ENCODE measurements at places on chromosomes 3 and 15.

GRCh38 chr3:194617143-194617671, 16.0 kb downstream of the TMEM44 start:
- DNase-seq: no peak

DNA sequence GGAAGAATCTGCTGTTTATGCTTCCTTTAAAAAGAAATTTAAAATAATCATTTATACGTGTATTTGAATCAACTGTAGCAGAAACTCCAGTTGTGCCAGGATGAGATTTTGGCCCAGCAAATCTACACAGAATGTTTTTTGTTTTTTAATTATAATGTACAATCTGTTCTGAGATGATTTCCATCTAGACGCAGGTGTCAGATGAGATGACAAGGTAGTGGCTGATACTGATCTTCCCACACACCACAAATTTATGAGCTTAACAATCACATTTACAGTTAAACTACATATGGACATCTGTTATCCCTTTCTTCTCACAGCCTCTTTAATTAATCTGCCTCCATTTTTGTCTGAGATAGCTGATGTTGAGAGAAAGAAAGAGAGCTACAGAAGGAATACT, 23.6 kb downstream of the DCLK3 start:
- no peak for DNase-seq

GRCh38 chr3:83033133-83033532, 1271.7 kb upstream of the GBE1 start:
- no peak for DNase-seq

GRCh38 chr3:53174346-53175250, 13.6 kb downstream of the PRKCD start:
- DNase-seq: no peak

GRCh38 chr3:151584566-151584965, 123.7 kb upstream of the IGSF10 start:
- DNase-seq: no peak

GRCh38 chr3:156359368-156359767, 195.5 kb downstream of the SSR3 start:
- no peak for DNase-seq

GRCh38 chr3:176740906-176741663, 456.2 kb downstream of the TBL1XR1 start:
- no peak for DNase-seq

GRCh38 chr3:149377408-149378364, at the start of gene TM4SF1:
Gene TM4SF1, minus strand, starts transcription at chr3:149377649. Its CDS starts 102 bp downstream, at chr3:149377547.
- no peak for DNase-seq

DNA sequence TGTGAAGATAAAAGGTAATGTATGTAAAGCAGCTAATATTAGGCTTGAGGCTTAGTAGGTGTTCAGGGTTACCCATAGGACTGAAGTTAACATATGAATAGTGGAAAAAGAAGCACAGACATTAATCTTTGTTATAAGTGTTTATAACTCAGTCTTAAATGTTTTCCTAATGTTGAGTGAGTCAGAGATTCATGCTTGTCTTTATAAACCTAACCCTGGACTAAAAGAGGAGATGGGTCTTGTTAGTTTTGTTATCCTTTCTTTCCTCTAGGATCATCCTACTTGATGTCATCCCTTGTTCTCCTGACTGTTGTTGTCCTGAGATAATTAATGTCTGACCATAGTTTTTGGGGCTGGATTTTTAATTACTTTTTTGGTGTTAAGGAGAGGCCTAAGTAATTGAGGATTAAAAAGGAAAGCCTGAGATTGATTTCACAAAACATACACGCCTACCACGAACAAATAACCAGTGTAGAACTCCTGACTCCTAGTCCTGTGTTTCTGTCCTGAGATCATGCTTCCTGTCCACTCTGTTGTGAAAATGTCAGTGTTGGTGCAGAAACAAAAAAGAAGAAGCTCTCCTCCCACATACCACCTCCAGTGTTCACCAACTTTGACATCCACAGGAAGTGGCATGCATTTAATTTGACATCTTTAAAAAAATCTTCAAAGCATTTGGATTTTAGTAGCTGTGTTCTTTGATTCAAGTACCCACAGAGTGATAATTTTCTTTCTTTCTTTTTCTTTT, 8.4 kb downstream of the MITF start:
- no peak for DNase-seq

- DNase-seq: no peak
These were observed 99.4 kb upstream of the UBE2E2 start for GRCh38 chr3:23103764-23104163.

DNA sequence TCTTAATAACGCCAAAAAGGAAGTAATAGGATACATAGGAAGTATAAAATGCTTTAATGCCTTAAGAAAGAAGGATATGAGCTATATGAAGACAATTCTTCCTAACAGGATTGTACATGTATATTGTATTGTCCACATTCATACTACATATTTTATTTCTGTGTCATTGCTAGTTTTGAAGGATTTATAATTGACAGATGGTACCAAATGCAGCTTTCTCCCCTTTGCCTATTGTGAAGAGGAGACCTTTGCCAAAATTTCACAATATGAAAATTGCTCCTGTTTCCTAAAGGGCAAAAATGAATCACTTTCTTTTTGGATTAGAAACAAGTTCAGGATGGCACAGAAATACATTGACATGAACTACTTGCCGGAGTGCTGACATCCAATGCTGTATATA, 34.8 kb upstream of the EOMES start:
- DNase-seq: no peak

DNA sequence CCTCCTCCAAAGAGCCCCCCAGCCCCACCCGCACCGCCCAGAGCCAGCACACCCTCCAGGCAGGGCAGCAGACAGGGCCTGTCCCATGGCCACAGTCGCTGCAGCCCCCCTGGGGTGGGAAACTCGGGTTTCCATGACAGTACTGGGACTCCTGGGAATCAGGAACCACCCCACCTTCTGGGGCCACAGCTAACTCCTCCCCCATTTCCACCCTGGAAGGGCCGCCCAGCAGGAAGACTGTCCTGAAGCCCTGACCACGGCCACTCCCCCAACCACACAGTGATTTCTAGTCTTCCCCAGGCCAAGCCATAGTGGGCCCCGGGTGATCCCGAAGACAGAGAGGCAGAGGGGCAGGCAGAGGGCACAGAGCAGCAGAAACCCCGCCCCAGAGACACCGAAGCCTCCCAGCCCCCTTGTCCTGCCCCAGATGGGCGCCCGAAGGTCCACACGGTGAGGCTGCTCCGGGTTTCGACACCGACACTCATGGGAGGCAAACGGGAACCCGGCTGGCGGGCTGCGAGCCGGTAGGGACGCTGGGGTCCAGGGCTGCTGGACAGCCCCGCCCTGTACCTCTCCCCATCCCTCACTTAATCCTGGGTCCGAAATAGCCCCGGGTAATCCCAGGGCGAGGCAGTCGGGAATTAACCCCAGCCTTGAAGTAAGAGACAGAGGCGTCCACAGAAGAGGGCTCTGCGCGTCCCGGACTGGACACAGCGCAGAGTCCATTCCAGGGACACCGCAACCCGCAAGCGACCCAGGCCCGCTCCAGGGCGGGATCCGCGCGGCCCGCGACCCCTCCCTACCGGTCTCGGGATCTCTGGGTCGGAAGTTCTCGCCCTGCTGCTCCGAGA, 138.4 kb downstream of the NUP210 start:
- DNase-seq: no peak

DNA sequence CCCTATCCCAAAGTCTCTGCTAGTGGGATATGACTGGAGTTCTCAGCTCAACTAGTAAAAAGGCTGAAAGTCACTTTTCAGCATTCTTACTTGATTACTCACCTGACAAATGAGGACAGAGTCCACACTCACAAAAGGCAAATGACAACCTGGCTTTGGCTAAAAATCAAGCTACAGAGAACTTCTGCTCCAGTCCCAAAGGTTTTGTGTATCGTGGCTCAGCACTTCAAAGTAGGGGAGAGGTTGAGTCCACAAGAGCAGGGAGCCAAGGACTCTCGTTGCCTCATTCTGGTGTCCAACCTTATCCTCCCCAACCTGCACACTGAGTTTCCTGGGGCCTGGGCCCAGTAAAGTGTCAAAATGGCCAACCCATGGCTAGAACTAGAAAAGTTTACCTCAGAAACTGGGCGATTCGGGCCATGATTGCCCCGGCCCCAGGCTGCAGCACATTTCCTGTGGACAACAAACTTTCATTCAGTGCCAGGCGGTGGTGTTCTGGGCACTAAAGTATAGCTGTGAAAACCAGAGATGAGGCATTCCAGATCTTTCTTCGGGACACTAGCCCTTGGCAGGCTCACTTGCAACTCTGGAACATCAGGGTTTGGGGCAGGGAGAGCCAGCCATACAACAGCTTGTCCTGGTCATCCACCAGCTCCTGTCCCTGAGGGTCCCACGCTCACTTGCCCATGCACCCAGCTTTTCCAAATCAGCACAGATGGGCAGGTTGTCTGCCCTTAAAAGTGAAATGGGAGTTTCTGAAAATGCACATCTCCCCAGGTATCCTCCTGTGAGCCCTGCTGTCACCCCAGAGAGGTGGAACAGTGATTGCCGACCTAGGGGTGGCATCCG, 3.1 kb downstream of the ACAA1 start:
- DNase-seq: no peak

- DNase-seq: no peak
These were observed 626.5 kb upstream of the DPPA4 start for GRCh38 chr3:109963831-109964230.

DNA sequence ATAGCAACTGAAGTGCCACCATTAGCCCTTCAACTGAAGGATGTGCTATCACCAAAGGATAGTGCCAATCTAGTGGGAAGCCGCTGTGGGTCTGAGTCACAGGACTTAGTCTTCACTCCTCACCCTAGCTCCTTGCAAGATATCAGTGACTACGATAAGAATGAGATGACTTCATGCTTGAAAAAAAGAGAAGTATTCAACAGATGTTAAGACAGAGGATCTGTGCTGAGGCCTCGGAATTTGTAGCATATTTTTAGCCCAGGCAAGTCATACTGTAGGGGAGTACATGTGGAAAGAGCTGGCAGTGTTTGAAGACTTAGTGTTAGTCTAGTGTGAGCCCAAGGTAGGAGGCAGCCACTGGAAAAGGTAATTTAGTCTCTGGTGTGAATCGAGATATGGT, 270.7 kb upstream of the LRTM1 start:
- DNase-seq: no peak

GRCh38 chr3:126262227-126262626, 81.8 kb upstream of the ALDH1L1 start:
- DNase-seq: no peak

GRCh38 chr3:166013073-166013679, 176.0 kb upstream of the BCHE start:
- peak; percentile 39 for DNase-seq

GRCh38 chr3:118226206-118226605, 808.4 kb downstream of the IGSF11 start:
- no peak for DNase-seq

DNA sequence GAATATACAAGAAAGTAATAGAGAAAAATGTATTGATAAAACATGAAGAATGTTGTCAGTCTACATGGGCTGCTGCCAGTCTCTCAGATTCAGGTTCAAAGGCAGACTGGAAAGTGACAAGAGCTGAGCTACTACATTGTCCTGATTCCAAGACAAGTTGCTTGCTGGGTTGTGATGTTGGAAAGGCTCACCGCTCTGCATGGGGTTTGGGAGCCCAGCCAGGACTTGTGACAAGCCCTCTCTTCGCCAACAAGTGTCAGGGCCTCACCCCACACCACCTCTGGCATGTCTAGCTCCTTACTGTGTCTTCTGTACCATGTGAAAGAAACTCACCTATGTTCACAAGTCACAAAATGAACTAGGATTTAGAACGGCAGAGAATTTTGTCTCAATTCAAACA, 43.0 kb upstream of the SH3GL3 start:
- no peak for DNase-seq

- DNase-seq: no peak
These were observed 25.5 kb downstream of the ST3GAL6 start for GRCh38 chr3:98788651-98789050.

DNA sequence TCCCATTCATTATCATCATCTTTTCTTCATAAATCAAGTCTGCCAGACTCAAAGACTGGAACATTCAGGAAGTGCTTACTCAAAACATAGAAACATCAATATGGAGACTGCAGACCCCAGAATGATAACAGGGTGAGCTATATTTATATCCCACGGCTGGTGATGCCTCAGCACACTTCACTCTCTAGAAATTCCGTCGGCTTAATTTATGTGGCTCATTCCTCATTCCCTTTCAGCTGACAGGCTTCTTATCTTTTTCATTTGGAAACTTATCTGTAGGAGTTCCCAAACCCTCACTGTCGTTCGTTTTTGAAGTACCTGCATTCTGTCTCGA, 45.5 kb downstream of the RFTN1 start:
- no peak for DNase-seq

GRCh38 chr15:41559239-41559782, 299 bp downstream of the TYRO3 start:
- no peak for DNase-seq

DNA sequence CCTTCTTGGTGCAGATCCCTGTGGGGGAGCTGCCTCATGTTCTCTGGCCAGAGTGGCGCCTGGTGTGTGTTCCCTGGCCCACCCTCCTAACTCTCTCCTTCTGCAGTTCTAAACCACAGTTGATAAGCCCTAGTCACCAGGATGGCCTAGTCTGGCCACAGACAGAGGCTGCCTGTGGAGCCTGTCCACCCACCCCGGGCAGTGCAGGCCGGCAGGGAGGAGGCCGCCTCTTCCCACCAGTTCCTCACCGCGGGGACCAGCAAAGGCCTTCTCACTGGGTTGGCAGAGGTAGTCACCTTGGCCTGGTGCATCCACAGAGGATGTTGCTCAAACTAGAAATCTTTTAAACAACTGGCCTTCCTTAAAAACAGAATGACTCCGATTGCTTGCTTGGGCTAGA, 276.4 kb upstream of the TTC14 start:
- no peak for DNase-seq

DNA sequence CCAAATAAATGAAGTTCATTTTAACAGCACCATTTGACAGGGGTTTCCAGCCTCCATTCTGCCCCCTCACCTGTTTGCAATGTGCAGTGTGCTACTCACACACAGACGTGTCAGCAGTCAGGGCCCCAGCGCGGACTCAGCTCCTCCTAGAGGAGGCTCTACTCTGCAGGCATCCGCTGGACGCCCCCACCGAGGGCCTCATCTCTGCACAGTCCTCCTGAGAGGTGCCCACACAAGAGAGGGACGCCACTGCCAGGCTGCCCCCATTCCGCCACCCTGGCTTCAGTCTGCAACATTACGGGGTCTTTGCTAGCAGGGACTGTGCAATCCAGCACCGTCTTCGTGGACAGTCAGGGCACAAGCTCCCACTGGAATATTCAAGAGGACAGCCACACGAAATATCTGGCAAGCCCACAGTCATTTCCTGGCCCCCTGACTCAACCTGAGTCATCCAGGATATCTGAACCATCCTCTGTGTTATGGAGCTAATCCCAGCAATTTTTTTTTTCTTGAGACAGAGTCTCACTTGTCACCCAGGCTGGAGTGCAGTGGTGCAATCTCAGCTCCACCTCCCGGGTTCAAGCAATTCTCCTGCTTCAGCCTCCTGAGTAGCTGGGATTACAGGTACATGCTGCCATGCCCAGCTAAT, 255.0 kb downstream of the OCA2 start:
- DNase-seq: no peak

GRCh38 chr3:126346466-126346865, 10.7 kb downstream of the KLF15 start:
- no peak for DNase-seq

GRCh38 chr15:75452865-75453702, 1.6 kb upstream of the SIN3A start:
- peak; percentile 34 for DNase-seq

GRCh38 chr3:194277104-194277785, 73.9 kb downstream of the CPN2 start:
- no peak for DNase-seq
